Neural progenitor cell (in vitro differentiated cells): ENCODE measurements at places on chromosomes 3 and 15.

DNA sequence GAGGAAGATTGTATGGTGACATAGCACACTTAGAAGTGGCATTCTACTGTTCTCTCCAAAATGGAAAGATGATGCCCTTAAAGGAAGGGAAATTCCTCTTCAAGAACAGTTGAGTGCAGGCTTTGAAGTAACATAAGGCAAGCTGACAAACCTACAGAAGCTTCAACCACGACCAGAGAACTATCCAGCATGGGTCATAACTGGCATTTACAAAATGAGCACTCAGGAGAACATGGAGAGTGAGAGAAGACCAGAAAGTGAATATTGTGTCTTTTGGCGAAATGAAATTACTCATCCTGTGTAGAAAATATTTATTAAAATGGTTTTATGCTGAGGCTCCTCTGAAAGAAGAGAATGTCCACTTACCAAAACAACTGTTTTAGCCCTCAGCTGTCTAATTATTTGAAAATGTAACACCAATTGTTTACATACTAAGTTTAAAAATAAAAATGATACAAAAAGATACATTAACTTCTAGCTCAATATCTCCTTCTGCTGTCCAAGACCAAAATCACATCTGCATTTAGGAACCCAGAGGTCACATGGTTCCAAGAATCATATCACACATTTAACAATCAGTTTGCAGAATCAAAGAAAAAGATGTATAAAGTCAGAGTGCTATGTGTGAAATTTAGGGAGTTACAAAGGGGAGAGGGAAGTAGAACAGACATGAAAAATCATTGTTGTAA is 216.9 kb downstream of the ATP8B4 start:
- DNase-seq = no peak

DNA sequence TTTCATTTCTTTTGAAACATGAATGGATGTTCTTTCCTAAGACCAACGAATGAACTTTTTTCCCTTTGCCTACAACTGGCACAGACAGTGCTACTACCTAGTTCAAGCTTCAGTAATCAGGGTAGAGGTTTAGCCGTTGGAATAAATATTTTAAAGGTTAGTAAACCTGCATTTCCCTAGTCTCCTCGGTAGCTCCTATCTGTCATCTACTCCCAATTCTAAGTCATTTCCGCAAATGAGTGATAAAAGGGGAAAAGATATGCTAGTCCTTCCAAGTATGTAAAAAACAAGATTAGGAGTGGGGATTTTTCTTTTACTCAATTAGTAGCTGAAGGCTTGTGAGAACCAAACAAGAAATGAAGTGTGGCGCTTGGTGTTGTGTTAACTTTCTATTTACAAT is 15.2 kb downstream of the SLTM start:
- no peak for DNase-seq

DNA sequence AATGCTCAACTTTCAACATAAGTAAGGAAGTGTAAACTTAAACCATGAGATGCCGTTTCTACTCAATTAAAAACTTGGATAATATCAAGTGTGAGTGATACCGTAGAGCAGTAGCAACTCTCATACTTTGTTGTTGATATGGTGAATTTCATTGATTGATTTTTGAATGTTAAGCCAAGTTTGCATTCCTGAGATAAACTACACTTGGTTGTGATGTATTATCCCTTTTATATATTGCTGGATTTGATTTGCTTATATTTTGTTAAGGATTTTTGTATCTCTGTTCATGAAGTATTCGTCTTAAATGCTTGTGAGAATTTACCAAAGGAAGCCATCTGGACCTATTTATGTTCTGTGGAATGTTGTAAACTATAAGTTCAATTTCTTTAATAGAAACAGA is 21.7 kb downstream of the SLMAP start:
- DNase-seq = no peak

- DNase-seq = no peak
These were observed 174.5 kb downstream of the OPA1 start for GRCh38 chr3:193767353-193768069.

- DNase-seq = no peak
These were observed 72.3 kb downstream of the DAPK2 start for GRCh38 chr15:63974021-63974420.

GRCh38 chr15:65286069-65286703 is 497 bp downstream of the PARP16 start:
- peak; percentile 87 for DNase-seq

DNA sequence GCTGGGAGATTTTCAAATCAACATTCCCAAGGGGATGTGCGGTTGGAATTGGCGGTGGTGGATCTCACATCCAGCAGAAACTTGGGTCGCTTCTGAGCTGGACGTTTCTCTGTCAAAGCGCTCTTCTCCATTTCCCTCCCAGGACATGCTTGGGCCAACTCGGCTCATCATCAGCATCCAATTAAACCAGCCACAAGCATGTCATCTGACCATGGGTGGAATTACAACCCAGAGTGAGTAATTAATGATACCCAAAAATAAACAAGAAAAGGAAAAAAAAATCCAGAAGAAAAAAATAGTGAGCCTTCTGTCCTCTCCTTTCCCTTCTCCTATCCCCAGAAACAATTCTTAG is 111.2 kb downstream of the XXYLT1 start:
- DNase-seq = no peak

DNA sequence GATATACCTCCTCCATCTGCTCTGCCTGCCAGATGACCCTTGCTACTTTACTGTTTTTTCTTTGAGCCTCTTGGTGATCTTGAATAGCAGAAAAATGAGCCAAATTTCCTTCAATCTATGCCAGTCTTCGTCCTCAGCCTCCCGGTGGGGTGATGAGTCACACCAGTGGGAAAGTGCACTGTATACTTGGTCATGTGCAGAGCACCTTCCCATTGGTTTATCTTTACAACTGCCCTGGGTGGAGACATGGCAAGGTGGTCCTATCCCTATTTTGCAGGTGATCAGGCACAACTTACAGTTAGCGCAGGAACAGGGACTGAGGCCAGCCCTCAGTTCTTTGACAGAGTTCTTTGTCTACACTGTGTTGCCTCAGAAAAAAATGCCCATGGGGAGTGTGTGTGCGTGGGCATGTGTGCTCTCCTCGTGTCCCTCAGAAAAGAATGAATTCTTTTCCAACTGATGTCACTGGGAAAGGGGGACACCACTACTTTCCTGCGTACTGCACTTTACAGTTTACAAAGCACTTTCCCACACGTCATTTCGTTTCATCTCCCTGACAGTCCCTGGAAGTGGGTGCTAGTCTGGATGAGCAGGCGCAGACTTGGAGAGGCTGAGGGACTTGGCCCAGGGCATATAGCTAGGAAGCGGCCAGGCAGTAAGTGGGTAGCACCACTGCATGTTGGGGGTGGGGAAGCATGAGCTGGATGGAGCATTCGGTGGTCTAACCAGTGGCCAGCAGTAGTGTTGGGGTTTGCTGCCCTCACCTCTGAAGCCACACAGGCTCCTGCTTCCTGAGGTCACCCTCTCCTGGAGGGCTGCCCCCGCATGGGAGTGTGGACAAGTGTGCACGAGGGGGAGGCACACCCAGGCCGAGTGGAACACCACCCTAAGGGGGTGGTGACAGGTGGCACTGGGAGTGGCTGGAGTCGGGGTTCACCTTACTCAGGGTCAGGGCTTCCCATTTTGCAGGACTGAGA is 24.1 kb downstream of the SMAD3 start:
- DNase-seq = no peak

DNA sequence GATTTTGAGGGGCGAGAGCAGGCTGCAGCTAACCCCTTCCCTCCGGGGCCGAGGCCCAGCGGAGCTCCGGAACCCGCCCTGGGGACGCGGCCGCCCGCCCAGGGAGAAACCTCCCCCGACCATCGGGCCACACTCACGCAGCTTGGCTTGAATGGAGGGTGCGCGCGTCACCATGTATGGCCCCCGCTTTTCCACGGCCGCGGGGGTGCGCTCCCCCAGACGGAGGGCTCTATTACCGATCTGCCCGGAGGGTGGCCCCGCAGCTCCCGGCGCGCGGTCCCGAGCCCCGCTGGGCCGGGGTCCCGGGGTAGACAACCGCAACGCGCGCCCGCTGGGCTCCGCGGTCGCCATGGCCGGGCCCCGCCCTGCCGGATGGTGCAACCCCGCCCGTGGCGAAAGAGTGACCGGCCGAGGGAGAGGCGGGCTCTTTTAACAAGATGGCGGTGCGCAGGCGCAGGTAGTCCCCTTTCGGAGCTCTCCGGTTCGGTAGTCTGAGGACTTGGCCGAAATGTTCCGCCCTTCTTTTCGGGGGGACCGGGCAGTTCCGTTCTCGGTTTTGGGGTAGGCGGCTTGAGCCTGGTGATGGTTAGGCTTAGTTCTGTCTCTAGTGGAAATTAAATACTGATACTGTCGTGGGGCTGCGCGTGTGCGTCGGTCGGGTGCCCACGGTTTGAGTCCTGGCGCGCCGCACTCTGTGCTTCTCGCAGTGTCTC is at the start of gene FAM219B:
Gene FAM219B, minus strand, starts transcription at position 402 of the 713 bp plus-strand sequence. Its CDS starts 51 bp downstream, at position 351.
- DNase-seq = peak; percentile 97

DNA sequence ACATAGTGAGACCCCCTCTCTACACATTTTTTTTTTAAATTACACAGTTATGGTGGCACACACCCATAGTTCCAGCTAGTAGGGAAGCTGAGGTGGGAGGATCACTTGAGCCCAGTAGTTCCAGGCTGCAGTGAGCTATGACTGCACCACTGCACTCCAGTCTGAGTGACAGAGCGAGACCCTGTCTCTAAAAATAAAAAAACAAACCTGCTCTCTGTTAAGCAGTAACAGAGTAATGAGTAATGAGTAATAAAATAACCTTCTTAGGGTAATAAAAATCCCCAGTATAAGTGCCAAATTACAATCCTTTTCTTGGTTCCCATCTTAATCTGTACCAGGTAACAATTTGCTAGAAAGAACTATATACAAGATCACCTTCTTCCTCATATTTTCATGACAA is 65.9 kb upstream of the PLXND1 start:
- DNase-seq = no peak

- peak; percentile 89 for DNase-seq
These were observed 50.9 kb downstream of the MYL3 start for GRCh38 chr3:46812237-46812791.

DNA sequence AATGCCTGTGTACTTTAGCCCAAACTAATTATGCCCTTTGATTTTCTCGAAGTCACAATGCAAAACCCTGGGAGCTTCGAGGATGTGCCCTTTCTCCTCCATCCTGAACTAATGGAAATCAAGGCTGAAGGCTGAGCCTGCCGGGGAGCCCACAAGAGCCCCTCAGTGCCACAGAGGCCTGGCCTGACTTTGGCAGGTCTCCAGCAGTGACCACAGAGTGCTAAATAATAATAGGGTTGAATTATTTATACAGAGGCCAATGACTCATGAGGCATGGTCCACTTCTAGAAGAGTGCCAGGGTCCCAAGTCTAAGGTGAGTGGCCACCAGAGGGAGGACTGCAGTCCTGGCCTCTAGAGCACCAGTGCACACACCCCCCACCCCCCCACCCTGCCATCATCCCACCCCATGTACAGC is 19.1 kb upstream of the GLCE start:
- no peak for DNase-seq

DNA sequence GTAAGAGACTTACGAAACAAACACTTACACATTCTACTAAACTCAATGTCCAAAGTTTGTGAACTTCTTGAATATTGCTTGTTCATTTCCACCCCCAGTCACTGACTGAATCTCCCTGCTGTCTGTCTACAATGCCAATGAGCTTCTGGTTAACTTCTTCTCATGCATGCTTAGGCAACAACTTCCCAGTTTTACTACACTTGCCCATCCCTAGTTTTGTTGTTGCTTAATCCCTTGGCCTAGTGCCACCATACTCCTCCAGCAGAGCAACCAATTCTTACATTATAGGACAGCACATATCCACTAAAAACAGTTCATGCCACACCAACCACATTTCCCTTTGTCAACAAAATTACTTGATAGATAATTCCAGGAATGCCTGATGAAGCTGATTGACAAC is 40.9 kb upstream of the CCR2 start:
- DNase-seq = no peak

- no peak for DNase-seq
These were observed 138.3 kb upstream of the MYRIP start for GRCh38 chr3:39671116-39671515.

GRCh38 chr3:148923592-148923991 is 58.5 kb downstream of the CPA3 start:
- DNase-seq = no peak

GRCh38 chr3:133570139-133570936 is 3.1 kb upstream of the CDV3 start:
- DNase-seq = peak; percentile 53

GRCh38 chr3:129768728-129769127 is 124.8 kb downstream of the TMCC1 start:
- DNase-seq = no peak

- no peak for DNase-seq
These were observed 59.1 kb downstream of the FAM43A start for GRCh38 chr3:194744826-194745225.

DNA sequence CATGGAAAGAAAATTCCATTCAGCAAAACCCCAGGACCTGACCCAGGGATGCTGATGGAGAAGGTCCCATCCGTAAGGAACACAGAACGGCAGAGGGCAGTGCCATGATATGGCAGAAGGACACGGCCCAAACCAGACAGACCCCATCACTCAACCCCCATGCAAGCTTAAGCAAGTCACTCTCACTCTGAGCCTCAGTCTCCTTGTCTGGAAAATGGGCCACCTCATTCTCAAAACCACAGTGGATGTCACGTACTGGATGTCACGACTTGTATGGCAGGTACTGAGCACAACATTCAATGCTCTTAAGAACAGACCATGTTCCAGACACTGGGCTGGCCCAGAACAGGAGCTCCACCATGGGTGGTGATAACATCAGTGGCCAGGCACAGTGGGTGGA is 90.4 kb downstream of the NUP210 start:
- DNase-seq = no peak

- no peak for DNase-seq
These were observed 52.9 kb downstream of the EXOG start for GRCh38 chr3:38549082-38549481.

- peak; percentile 8 for DNase-seq
These were observed 143.5 kb downstream of the GAP43 start for GRCh38 chr3:115766587-115767482.

- peak; percentile 93 for DNase-seq
These were observed 19.6 kb upstream of the MOBP start for GRCh38 chr3:39447637-39448483.

DNA sequence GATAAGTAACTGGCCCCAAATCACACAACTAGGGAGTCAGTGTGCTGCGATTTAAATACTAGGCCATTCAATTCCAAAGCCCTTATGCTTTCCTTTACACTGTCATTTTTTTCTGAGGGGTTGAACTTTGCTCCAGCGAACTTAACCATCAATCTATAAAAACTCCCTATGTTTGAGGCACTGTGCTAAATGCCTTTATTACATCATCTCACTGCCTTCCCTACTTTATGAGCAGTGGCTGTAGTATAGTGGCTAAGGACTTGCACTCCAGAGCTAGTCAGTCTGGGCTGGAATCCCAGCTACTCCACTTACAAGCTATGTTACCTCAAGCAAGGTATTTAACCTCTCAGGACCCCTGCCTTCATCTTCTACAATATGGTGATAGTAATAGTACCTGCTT is 26.9 kb upstream of the WDR72 start:
- DNase-seq = no peak

- DNase-seq = no peak
These were observed 15.2 kb upstream of the XIRP1 start for GRCh38 chr3:39207361-39208186.
